ENCODE measurements at places on chromosomes 3 and 15.

DNA sequence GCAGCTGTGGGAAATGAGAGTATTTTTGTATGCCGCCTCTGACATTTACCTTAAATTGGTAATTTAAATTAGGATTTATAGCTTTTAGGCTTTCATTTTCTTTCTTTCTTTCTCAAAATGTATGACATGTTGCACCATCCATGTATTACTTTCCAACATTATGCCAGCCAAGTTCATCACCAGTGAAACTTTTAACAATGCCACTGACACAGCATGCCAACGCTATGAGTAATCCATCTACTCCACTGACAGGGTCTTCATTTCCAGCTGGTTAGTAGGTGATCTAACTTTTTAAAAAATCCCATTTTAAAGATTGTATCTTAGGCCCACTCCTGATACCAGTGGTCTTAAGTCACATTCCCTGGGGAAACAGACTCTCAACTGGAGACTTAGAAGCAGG lies 21.8 kb upstream of the CLDN16 start:
- DNase-seq: no peak

GRCh38 chr15:75864213-75865059 lies 21.2 kb downstream of the UBE2Q2 start:
- DNase-seq: no peak

DNA sequence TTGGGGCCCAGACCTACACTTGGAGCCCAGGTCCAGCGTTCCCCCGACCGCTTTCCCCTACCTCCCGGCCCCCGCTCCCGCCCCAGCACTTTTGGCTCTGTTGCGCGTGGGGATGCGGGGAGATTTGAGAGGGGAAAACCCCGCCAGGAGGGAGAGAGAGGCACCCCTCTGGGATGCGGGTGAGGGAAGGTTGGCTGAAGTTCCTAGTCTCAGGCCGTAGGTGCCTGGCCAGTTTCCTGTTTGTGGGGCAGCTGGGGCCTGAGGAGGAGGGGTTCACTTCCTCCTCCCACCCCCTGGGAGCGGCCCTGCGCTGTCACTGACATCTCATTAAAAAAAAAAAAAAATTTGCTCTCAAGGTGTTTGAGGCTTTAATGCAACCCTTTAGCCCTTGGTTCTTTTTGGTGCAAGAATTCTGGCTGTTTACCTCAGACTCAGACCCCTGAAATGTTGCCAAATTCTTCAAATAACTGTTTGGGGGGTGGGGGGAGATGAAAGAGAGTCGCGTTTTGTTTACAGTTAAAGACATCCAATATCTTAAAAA lies 2.6 kb downstream of the FAM43A start:
- DNase-seq: no peak

DNA sequence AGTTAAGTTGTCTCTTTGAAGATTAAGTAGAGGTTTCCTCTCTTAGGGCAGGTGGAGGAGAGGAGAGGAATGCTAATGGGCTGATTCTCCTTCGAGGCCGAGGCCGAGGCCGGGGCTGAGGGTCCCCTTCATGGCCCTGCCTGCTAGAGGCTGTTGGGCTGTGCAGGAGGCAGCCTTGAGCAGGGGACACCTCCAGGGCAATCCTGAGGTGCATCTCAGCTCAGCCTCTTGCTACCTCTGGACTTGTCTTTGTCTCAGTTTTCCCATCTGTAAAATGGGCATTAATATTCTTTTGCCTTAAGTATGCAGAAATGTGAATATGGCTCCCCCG lies 97.7 kb upstream of the PRR20G start:
- no peak for DNase-seq

DNA sequence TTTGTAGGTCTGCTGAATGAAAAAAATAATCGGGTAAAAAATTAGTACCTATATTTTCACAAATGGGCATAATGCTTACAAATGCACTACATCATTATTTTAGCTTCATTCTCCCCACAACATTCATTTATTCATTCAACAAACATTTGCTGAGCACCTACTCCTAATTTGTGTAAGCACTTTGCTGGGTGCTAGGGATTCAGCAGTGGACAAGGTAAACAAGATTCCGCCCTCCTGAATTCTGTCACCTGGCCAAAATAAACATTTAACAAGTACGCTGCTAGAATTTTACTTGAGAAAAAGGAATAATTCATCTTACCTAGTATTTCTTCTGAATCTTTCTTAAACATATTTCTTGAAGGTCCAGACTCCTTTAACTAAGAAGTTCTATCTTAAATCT lies 72.1 kb downstream of the TIGIT start:
- DNase-seq: no peak

DNA sequence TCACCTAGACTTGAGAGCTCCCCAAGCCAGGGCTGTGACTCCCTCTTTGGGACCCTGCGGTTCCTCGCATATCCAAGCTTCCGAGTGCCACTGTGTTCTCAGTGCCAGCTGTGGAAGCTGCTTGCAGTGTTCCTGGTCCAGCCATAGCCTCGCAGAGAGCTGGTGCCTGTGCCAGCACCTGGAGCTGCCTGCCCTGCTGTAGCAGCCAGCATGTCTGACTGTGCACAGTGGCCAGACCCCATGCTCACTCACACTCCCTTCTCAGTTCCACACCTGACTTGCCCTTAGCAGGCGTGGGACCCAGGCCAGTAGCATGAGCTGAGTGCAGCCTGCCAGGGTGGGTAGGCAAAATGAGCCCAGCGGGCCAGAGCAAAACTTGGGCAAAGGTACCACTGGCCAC lies 25.3 kb downstream of the LRRC49 start:
- DNase-seq: no peak

- no peak for DNase-seq
Measured at GRCh38 chr3:71984843-71985613, 200.1 kb upstream of the PROK2 start.

DNA sequence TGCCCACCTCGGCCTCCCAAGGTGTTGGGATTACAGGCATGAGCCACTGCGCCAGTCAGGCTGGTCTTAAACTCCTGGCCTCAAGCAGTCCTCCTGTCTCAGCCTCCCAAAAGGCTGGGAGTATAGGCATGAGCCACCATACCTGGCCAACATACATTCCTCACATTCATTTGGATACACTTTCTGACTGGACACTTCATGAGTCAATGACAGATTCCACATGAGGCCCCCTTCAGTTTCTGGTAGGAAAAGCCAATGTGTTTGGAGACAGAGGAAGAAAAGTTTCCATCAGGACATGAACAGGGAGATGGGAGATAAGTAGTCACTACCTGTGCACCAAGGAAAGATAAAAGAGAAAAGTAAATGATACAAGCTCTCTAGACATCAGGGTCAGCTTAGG lies 49.4 kb upstream of the GSK3B start:
- DNase-seq: no peak

DNA sequence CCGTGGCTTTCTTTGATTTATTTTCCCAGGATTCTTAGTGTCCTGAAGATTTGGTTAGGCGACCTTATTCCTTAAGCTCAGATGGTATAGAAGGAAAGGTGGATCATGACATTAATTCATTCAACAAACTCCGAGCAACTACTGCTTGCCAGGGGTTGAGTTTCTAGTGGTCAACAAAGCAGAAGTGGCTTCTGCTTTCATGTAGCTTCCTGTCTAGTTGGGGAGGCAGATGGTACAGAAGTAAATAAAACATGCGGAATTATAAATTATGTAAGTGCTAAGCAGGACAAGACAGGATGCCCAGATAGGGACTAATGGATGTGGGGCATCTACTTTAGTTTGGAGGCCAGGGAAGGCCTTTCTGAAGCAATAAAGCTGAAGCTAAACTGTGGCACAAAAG lies 15.6 kb downstream of the EEFSEC start:
- no peak for DNase-seq

DNA sequence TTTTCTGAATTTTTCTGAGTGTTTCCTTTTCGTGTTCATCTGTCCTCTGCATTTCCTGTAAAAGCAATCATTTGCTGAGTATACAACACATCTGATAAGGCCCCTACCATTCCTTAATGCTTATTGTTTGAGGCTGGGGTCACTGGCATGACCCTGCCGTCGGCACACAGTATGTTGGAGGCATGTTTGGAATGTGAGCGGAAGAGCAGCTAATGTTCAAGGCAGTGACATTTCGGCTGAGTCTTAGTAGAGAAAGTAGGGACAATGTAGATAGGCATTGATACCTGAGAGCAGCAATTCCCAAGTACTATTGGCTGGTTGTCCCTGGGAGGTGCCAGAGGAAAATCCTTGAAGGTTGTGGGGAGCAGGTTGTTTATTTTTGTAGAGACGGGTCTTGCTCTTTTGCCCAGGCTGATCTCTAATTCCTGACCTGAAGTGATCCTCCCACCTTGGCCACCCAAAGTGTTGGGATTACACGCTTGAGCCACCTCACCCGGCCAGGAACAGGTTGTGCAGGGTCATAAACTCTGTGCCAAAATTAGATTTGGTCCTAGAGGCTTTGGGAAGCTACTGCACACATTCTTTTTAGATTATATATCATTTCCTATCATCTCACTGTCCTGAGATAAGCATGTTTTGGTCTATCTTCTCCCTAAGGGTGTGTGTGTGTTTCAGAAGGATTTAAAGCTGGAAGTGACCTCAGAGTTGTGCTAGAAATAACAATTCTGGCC lies 13.5 kb downstream of the PTPN23 start:
- DNase-seq: no peak

GRCh38 chr15:32919749-32920414 lies 202.1 kb downstream of the GREM1 start:
- no peak for DNase-seq

DNA sequence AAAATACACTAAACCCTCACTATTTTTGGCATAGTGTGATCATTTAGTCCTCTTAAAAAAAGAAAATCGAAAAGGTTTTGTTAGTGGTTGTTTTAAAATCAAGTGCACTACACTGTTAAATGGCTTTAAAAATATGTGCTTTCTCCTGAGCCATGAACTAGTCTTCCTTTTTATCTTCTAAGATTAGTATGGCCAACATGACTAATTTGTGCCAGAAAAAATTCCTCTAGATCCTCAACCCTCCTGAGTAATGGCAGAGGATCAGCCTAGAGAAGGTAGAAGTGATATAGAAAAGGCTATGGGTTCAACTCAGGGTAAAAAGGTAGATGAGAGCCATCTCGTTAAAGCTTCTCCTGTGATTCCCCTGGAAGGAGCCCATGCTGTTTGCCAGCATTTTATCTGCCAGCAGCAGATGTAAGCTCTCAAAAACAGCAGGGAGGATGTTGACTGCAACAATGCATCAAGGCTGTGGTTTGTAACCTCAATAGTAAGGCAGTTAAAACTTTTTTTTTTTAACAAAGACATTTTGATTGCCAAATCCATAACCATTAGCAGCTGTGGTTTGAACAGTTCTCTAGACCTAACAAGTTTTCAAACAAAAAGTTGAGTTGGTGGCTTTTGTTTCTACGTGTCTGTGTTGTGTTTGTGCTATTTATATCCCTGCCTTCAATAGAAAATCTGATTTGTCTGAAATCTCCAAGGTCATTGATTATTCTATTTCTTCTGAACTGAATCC lies 30.2 kb upstream of the ZNF609 start:
- no peak for DNase-seq

DNA sequence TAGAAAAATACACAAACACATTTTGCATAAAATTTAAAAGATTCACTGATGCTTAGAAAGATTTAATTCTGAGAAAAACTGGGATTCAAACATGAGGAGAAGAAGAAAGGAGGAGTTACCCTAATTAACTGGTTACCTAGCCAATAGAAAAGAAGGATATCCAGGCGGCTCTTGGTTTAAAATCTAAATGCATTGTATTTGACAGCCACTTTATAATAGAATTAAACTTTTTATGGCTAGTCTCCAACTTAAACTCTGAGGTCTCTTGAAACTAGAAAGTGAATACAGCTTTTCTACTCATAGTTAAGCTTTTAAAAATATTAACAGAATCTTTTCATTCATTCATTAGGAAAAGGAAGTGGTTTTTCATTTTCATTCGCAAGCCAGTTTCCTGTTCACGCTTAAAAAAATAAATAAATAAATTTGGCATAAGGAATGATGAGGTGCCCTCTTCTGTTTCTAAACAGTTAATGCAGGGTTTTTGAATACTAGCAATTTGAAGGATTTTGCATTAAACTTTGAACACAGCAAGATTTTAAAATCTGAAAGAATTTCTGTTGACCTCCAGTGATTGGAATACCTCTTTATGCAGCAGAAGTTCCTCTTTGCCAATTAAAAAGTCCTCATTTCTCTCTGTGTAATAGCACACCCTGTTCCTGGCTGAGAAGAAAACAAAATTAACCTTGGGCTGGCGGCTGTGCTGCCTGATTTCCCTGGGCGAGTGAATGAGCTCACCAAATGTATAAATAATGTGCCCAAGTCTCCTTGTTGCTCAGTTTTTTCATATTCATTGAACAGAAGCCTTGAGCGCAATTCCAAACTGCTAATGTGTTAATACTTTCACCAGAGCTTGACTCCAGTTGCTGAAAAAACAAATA lies 105.1 kb downstream of the ZMAT3 start:
- DNase-seq: no peak

GRCh38 chr3:120797857-120798256 lies 55.3 kb downstream of the GTF2E1 start:
- no peak for DNase-seq

DNA sequence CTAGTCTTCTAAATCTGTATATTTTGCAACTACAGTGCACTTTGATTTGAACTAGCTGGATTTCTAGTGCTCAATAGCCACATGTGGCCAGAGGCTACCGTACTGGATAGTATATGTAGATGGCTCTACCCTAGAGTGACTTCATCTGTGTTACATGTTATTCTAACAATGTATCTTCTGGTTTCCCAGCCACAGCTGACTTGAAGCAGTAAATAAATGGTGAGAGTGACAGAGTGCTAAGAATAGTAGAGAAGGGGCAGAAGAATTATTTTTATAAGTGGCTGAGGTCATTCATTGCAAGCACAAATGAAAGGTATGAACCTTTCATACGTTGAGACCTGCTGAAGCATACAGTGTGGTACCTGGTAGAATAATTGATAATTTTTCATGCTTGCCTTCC lies 30.9 kb downstream of the KAT2B start:
- no peak for DNase-seq

- no peak for DNase-seq
Measured at GRCh38 chr3:128282380-128283196, 129.3 kb downstream of the EEFSEC start.

DNA sequence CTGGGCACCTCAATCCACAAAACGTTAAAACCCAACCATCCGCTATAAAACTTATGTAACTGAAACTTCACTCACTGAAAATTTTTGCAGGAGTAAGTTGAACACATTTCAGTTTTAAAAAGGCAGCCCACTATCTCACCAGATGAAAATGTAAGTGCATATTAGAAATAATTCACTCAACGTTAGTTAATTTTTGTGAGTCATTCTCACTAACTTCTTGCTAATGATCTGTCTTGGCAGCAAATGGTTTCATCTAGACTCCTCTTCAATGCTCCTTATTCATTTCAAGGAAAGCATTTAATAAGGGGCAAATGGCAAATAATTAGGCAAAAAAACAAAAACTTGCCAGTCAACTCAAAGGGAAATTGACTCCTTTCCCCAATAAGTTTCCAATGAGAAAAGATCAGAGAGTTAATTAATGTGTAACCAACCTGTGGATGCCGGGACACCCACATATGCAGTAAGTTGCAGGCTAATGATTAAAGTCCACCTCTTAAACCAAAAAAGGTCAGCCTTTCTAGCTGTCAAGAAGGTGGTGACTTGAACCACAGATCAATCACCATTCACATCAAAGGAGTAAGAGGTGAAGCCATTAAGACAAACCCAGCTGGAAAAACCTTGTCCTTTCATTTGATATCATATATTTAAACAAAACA lies 22.9 kb upstream of the PRICKLE2 start:
- no peak for DNase-seq
